ENCODE measurements at places on chromosomes 7 and 10.

DNA sequence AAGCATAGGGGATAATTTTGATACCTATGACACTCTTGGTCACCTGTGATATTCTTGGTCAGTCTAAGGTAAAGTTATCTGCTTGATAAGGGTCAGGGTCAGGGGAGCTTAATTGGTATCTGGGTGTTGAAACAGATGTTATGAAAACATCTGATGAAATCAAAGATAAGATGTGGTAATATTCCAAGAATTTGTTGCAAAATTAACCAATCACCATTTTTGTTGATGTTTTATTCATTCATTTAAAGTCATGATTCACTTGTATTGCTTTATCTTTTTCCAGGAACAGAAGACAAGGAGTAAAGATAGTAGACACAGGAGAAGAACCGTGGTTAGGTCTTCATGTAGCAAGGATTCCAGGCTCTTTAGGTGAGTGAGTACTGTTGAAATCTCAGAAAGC lies 103.1 kb downstream of the SEMA3C start:
- DNase-seq = no peak

GRCh38 chr10:18409599-18410397 lies 241.6 kb downstream of the NSUN6 start:
- DNase-seq = no peak

DNA sequence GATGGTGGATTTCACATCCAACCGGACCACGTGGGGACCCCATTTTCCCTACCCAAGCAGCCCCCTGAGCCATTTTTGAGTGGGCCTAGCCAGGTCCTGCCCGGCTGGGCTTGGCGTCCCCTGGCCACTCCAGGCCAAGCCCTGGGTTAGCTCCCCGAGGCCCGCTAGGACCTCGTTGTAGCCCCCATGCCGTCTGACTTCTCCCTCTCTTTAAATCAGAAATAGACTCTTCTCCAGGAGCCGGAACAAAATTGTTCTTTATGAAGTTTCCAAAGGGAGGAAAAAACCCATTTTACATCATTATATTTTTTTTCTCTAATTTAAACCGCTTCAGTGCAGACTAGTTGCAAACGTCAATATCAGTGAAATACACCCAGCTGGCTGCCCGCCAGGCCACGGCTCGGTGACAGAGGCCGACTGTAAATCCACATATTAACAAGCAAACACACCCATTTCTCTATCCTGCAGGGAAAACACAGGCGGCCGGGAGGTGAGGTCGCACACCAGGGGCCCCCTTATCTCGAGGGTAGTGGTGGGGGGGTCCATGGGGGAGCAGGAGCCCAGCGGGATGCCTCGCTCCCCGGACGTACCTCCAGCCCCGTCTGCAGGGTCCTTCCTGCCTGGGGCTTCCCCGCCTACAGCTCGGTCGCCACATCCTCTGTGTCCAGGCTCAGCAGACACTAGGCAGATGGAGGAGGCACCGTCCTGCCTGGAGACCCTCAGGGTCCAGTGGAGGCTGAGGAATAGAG lies 72.7 kb downstream of the ELFN1 start:
- no peak for DNase-seq

- DNase-seq = no peak
These were observed 41.8 kb upstream of the CC2D2B start for GRCh38 chr10:95865814-95866466.

GRCh38 chr7:125088555-125088954 lies 158.9 kb upstream of the POT1 start:
- DNase-seq = no peak
